ENCODE measurements at places on chromosomes 12 and 14.

DNA sequence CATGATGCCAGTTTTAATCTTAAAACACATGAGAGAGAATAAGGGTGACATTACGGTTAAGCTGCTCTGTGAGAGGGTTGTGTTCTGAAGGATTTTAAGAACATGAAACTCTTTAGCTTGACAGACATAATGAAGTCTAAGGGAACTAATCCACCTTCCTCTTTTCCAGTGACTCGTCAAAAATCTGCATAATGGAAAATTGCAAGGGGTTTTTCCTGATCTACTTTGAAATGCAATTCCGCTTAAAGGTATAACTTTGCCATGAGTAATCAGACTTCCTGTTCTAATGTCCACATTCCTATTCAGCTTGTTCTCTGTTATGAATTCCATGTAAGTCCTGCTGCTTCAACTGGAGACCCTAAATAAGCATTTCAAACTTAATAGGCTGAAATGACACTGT is at the start of gene ZNF705A:
Gene ZNF705A, plus strand, starts transcription at position 171 of the 400 bp plus-strand sequence. CDS start 15,611 bp downstream, outside the sequence.
- DNase-seq = no peak

- no peak for DNase-seq
These were observed 43.5 kb upstream of the CDKN3 start for GRCh38 chr14:54353266-54353665.

DNA sequence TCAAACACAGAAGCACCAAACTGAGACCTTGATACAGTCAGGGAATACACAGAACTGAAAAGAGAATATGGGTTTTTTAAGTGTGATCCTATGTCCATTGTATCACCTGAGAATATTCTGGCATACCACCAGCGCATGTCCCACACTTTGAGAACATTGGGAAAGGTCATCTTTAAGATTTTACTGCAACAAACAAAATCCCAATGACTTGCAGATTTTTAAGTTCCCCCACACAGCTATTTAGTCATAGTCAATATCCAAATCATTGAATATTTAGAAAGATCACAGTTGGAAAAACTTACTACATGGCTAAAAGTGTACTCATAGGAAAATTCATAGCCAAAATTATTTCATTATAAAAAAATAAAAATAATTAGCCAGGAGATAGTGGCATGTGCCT is 54.5 kb downstream of the TRPV4 start:
- DNase-seq = no peak

DNA sequence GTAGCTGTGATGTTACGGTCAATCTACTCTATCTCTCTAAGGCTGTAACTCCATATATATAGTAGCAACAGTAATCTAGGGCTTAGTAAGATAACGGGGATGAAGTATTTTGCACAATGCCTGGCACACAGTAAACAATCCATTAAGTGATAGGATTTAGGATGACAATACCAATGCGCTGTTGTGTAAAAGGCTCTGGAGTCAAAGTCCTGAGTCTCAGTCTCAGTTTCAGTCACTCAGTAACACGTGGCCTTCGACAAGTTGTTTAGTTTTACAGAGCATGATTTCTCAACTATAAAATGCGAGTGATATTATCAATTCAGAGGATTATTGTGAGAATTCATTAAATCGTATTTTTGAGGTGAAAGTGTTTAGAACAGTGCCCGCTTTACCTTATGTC is 162.4 kb downstream of the GARIN6 start:
- no peak for DNase-seq

DNA sequence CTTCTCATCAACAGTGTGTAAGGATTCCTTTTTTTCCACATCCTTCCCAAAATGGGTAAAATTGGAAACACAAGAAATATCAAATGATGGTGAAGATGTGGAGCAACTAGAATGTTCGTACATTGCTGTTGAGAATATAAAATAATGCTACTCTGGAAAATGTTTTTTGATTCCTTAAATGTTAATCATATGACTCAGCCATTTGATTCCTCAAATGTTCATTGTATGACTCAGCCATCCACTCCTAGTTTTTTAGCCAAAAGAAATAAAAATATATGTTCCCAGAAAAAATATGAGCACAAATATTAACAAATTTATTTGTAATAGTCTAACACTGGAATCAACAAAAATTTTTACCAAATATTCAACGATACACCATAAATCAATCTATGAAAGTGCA is 1108.6 kb downstream of the LRFN5 start:
- no peak for DNase-seq

- DNase-seq = no peak
These were observed 62.2 kb downstream of the PTPN11 start for GRCh38 chr12:112480931-112481330.

DNA sequence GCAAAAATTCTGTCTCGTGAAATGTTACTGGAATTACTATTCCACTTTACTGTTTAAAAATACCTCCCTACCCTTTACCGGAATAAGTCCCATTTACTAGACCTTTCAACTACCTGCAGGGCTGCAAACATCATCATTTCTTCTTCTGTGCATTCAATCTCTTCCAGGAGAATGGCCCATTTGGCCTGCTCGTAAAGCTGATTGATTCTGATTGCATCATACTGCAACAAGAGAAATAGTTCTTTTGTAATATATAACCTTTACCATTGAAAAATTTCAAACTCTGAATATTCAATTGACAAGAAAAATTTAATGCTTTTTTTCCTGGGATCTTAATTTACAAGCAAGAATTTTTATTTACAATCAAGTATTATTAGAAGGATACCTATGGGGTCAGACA is 72.4 kb downstream of the FERMT2 start:
- DNase-seq = no peak

- DNase-seq = peak; percentile 4
These were observed 509.6 kb downstream of the VRK1 start for GRCh38 chr14:97306760-97307246.

- DNase-seq = no peak
These were observed 142.8 kb downstream of the VRK1 start for GRCh38 chr14:96940009-96940408.

DNA sequence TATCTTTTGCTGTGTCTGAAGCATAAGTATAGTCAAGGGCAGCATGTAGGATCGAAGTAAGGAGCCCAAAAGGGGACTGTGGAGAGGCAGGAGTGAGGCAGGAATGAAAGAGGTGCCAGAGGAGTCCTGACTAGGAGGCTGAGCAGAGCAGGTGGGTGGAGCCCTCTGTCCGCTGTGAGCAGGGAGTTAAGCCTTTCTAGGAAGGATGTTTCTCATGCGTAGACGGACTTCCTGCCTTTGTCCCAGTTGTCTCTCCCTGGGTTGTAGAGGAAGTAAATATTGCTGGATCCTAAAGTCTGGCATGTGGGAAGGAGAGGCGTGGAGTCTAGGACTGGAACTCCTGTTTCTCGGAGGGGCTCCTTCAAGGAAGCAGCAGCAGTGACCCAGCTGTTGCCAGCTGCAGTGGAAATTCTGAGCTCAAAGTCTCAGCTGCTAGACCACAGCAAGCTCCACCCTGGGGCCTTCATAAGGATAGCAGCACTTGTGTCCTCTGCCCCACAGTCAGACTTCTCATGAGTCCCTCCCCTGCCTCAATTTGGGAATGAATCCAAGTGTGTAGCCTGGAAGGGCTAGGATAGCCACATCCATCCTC is 44.0 kb downstream of the RBMS2 start:
- peak; percentile 13 for DNase-seq

DNA sequence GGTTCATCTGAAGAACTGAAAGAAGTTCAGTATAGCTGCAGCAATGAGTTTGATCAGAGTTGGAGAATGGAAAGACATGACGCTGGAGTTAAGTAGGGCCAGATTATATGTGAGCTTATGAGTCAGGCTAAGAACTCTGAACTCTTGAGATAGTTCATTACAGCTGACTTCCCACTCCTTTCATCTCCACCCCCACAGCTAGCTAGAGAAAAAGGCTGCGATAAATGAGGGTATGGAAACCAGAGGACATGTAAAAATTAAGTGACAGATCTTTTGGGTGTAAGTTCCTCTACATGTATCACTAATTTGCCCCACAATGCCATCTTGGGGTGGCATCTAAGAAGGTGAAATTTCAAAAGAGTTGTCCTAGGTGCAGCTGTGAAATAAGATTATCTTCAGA is 28.6 kb downstream of the PYM1 start:
- DNase-seq = peak; percentile 20

GRCh38 chr12:76025601-76026575 is 5.7 kb downstream of the PHLDA1 start:
- no peak for DNase-seq

DNA sequence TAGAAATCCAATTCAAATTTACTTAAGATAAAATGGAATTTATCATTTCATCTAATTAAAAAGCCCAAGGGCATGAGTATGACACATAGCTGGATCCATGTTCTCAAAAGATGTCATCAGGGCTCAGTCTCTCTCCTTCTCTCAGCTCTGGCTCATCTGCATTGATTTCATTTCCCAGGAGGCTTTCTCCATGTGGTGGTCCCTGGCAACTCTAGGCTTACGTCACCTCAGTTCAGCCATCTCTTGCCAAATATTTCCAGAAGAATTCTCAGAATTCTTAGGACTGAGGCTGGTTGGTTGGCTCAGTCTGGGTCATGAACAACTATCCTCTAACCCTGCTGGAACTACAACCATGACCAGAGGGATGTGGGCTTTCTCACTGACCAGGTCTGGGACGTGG is 65.3 kb downstream of the FOS start:
- no peak for DNase-seq

GRCh38 chr12:88035907-88036289 is 6.7 kb upstream of the C12orf50 start:
- DNase-seq = no peak

- no peak for DNase-seq
These were observed 99.2 kb downstream of the BEGAIN start for GRCh38 chr14:100488057-100488456.

All from activated T-cell treated with anti-CD3 and anti-CD28 coated beads for 24 hours (primary cell).